Activated naive CD8-positive, alpha-beta T cell treated with anti-CD3 and anti-CD28 coated beads, Interleukin-2, amount 50 U/mL, for 16 hours (primary cell): ENCODE measurements at places on chromosomes 13 and 19.
A peak's percentile ranks its signal among the peaks of the same experiment; 100 is the strongest.

DNA sequence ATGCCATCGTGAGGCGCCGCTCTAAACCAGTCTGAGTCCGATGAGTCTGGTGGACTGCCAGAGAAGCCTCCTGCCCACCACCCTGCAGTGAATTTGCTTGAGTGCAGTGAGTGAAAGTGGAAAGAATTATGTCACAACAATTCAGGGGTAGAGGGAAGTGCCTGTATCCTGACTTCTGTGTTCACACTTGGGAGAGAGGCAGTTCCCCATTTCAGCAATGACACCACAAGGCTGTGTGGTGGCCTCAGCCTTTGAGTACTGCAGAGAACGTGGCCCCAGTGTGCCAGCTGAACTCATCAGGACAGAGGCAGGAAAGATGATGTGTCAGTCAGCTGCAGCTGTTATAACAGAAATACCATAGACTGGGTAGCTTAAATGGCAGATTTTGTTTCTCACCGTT lies 155.6 kb downstream of the COG6 start:
- no peak for DNase-seq

DNA sequence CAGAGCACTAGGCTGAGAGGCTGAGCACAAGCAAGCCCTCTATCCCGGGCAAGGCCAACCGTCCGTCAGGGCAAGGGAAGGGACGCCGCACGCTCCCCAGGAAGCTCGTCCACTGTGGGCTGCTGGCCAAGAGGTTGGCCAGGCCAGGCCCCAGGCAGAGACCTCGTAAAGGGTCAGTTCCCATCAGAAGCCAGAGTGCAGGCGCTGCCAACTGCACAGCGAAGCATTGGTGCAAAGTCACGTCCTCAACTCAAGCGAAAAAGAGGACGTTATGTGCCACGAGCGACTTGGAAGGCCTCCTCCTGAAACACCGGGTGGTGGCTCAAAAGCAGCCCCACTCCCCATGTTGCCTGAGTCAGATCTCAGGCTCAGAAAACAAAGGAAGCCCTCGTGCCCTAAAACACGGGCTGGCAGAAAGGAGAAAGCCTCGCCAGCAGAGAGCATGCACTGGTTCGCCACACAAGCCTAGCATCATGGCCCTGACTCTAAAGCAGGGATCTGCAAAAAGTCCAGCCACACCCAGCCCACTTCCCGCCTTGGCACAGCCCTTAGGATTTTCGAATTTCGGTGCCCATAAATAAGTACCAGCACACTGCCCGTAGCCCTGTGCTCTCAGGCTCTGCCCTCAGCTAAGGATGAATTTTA lies 4.7 kb downstream of the AKAP8 start:
- DNase-seq, result no peak

GRCh38 chr13:97493456-97493855 lies 59.5 kb downstream of the RAP2A start:
- no peak for DNase-seq

GRCh38 chr13:94588541-94588940 lies 7.4 kb downstream of the TGDS start:
- DNase-seq, result no peak

GRCh38 chr13:37488726-37489125 lies 109.8 kb downstream of the POSTN start:
- no peak for DNase-seq

GRCh38 chr13:80712026-80712425 lies 371.1 kb upstream of the SPRY2 start:
- DNase-seq, result no peak

GRCh38 chr19:40797963-40798682 lies 868 bp upstream of the EGLN2 start:
- DNase-seq, result no peak

DNA sequence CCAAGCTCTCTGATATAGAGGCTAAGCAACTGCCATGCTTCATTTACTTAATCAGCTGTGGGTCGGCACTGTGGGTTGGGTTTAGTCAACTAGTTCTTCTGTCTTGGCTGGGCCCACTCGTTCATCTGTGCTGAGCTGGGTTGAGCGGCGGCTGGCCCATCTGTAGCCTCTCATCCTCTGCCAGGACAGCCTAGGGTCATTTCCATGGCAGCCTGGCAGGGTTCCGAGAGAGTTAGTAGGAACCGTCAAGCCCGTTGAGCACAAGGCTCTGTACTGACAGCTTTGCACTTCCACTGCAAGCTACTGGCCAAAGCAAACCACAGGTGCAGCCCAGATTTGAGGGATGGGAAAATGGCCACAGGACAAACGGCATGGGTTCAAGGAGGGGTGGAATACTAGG lies 6.6 kb upstream of the ZNF835 start:
- DNase-seq, result no peak

DNA sequence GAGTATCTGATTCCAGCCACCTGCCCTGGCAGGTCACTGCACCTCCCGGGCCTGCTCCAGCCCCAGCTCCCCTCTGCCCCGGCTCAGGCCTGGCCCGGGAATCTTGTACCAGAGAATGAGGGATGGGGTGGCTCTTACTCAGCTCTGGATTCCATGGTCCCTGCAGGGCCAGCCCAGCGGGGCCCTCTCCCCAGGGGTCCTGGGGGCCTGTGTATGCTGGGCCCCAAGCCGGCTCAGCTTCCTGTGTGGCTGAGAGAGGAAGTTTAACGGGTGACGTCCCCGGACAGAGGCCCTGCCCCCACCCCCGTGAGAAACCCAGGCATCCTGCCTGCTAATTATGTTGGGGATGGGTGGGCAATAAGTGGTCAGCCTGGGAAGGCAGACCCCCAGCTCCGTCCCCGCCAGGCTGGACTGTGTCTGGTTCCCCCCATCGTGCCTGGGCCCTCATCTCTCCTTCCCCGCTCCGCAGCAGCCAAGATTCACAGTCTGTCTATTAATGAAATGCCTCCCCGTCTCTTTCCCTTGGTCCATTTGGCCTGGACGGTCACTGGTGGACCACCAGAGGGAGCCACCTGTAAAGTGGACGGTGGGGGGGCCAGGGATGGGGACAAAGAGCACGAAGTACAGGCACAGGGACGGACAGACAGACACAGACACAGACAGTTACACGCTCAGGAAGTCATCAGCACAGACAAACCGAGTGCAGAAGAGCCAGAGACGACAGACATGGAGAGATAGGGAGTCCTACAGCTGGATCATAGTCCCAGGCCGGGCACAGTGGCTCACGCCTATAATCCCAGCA lies at the start of gene DENND1C:
Gene DENND1C (minus strand): TSS at position 247 of the 802 bp plus-strand sequence. CDS start 92 bp downstream, at position 155.
- peak; percentile 40 for DNase-seq

GRCh38 chr13:76570510-76570971 lies 315.7 kb downstream of the KCTD12 start:
- no peak for DNase-seq

GRCh38 chr19:13782537-13782936 lies 8.3 kb downstream of the C19orf53 start:
- no peak for DNase-seq

- no peak for DNase-seq
These were observed 356.9 kb downstream of the NDFIP2 start for GRCh38 chr13:79837741-79838450.

- DNase-seq, result no peak
These were observed 52.8 kb downstream of the TNFSF13B start for GRCh38 chr13:108322206-108322824.

GRCh38 chr13:21011378-21011777 lies 50.0 kb downstream of the LATS2 start:
- no peak for DNase-seq

DNA sequence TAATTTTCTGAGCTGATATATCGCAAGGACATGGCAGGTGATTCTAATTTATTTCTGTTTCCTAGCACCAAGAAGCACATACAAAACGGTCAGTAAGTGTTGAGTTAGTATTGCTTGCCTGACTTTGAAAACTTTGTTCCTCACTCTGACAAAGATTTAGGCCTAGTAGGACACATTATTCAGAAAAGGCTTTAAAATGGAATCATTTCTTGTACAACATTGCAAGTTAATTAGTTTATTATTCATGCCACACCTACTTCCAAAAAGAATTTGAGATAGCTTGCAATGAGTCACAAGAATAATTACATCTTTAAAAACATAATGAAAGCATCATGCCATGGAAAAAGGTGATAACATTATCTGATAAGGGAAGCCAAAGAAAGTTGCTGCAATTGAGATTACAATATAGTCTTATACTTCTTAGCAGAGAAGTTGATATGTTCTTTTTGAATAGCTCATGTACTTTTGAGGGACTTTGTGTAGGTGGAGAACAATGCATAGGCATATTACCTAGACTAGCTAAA lies 474.2 kb downstream of the KLF5 start:
- DNase-seq, result no peak

DNA sequence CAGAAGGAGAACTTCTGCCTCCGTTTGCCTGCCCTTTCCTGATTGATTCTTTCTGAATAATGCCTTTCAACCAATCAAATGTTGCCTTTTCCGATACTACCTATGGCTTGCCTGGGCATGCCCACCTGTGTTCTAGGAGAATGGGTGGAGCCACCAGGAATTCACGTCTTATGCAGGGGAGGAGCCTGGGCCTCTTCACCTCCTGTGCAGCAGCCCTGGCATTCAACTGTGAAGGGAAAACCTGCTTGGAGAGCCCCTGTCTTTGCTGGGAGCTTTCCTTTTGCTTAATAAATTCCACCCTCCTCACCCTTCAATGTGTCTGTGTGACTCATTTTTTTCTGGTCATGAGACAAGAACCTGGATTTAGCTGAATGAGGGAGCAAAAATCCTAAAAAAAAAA lies 730.7 kb downstream of the UQCRFS1 start:
- DNase-seq, result no peak

GRCh38 chr13:106348075-106348840 lies 187.2 kb downstream of the EFNB2 start:
- DNase-seq, result no peak

DNA sequence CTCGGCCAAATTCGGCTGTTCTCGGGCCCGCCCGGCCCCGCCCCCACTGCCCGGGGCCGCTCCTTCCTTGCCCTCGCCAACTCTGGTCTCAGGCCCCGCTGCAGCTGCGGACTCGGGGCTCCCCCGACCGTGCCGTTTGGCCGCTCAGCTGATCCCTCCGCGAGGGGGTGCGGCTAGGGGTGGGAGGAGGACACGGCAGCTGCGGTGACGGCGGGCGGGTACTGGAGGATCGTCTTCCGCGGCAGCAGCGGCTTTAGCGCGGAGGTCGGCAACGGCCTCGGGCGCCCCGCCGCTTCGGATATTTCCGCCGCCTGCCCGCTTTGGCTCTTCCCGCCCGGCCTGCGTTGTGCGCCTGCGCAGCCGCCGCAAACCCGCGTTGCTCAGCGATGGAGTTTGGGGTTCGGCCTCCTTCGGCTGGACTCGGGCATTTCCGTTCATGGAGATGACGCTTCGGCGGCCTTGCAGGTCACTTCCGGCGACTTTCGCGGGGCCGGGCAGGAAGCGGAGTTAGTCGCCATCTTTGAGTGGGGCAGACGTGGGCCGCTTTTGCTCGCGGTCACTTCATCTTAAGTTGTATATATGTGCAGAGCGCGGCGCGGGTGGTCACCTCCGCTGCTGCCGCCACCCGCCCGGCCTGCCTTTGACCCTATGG lies 338 bp upstream of the UBE2M start:
- DNase-seq, result peak; percentile 97

GRCh38 chr19:2722541-2723344 lies 1.6 kb upstream of the DIRAS1 start:
- no peak for DNase-seq

DNA sequence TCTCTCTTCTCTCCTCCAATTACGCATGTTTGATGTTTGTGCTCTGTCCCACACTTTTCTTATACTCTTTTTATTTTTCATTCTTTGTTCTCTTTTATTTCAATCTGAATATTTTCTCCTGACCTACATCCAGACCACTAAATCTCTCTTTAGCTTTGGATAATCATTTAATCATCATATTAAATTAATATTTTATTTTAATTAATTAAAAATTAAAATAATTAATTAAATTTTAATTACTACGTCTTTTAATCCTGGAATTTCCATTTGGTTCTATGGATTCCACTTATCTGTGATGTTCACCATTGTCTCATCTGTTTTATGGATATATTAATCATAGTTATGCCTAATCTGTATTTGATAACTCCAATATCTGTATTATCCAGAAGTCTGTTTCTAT lies 62.4 kb downstream of the SPACA7 start:
- DNase-seq, result no peak

- no peak for DNase-seq
These were observed 423.4 kb downstream of the ITGBL1 start for GRCh38 chr13:101875717-101876393.

DNA sequence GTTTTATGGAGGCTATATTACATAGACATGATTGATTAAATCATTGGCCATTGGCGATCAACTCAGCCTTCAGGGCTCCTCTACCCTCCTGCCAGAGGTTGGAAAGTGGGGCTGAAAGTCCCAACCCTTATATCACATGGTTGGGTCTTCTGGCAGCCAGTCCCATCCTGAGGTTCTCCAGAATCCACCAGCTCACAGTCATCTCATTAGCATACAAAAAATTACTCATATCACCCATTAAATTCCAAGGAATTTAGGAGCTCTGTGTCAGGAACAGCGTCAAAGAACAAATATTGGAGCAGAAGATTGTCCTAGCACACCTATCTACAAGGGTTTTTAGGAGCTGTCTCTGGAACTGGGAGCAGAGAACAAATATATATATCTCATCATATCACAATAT lies 39.4 kb upstream of the FARP1 start:
- no peak for DNase-seq

DNA sequence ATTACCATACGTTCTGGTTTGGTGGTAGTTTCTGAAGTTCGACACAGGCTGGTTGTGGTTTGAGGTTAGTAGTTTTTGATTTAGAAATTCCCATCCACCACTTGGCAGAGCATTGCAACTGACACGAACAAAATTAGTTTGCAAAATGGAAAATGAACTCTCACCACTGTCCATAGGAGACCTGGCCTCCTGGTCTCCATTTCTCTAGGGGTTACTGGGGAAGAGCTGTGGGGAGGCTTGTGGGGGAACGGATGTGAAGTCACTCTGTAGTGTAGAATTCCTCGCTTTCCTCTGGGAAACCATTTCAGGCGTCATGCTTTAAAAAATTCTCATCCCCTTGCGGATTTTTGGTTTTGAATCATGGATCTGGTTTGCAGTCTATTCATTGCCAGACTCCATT lies 321.5 kb upstream of the MAB21L1 start:
- DNase-seq, result no peak

DNA sequence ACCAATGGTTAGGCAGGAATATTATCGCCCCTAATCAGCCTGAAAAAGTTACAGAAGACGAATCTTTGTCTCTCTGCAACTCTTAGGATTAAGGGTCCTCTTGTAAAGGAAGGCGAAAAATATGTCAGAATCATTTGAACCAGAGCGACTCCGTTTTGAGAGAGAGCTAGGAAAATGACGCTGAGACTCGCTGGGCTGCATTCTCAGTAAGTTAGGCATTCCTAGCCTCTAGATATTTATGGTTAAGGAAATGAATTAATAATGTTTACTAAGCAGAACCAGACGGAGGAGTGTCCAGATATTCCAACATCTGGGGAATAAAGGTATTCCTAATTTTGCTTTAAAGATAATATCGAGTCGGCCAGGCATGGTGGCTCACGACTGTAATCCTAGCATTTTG lies 755 bp upstream of the ZNF726 start:
- DNase-seq, result no peak

- no peak for DNase-seq
These were observed 193.3 kb downstream of the PCDH9 start for GRCh38 chr13:67036699-67037457.

GRCh38 chr19:17289489-17289888 lies 7.8 kb downstream of the ANKLE1 start:
- DNase-seq, result no peak
